Stimulated activated CD8-positive, alpha-beta memory T cell treated with anti-CD3 and anti-CD28 coated beads, Interleukin-4, amount 100 ng/mL, for 4 hours (primary cell): ENCODE measurements at places on chromosomes 16 and 17.

- DNase-seq = no peak
These were observed 9.7 kb downstream of the PHKB start for GRCh38 chr16:47470810-47471209.

DNA sequence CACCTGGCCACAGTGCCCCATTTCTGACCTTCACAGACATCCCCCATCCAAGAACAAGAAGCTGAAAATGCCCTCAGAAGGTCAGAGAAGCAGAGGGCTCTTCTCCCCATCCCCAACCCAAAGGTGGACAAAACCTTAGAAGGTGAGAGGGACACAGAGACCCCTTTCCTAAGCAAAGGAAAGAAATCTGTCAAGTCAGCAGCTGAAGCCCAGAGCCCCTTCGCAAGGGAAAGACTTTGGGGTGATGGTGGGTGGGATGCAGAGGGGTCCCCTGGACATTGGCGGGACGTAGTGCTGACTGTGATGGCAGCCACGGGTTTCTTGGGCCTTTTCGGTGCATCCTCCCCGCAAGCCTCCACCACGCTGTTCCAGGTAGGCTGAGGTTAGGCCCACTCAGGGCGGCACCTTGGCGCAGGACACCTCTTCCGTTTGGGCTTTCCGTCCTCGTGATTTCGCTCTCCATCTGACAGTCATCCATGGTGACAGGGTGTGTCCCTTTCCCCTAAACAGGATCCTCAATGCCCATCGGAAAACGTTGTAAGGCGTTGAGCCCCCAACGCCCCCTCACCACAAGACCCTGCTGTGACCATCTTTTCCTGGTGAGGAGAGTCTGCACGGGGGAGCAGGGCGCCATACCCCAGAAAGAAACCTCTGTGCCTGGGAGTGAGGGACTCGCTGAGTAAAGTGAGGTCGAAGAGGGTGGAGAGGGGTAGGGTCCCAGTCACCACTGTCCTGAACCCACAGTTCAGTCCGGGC is 10.7 kb upstream of the GSDMA start:
- DNase-seq = no peak

GRCh38 chr17:41987642-41988041 is 21.0 kb downstream of the CNP start:
- no peak for DNase-seq

DNA sequence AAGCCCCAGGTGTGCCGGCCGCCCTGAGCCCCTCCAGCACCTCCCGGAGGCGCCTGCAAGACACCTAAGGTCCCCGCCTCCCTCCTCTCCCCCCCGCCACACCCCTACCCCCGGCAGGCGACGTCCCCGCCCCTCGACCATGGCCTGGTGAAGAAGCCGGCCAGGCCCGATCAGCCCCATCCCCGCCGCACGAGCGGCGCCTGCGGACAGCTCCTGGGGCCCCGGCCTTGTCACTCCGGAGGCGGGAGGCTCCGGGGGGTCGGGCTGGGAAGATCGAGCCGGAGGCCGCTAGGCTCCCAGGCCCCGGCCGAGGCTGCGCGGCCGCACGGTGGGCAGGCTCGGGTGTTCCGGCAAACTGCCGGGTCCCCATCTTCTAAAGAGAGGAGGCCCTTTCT is 405 bp upstream of the ACE start:
- no peak for DNase-seq

DNA sequence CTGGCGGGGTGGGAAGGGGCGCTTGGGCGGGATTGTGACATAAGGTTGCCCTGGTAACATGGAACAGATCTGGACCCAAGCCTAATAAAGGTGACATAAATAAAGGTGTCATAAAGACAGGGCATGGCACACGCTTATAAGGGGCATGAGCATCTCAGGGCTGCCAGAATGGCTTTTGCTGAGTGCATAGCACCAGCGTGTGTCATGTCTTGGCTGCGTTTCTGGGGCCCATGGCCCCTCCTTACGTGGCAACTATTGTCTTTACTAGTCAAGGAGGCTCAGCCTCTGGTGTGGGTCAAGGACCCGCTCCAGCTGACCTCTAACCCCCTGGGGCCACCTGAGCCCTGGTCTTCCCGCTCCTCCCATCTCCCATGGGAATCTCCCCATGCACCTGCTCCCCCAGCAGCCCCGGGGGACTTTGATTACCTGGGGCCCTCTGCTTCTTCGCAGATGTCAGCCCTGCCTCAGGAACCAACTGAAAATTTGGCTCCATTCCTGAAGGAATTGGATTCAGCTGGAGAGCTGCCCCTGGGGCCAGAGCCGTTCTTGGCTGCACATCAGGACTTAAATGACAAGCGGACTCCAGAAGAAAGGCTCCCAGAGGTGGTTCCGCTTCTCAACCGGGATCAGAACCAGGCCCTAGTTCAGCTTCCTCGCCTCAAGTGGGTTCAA is 13.9 kb downstream of the LRRC37B start:
- DNase-seq = no peak

DNA sequence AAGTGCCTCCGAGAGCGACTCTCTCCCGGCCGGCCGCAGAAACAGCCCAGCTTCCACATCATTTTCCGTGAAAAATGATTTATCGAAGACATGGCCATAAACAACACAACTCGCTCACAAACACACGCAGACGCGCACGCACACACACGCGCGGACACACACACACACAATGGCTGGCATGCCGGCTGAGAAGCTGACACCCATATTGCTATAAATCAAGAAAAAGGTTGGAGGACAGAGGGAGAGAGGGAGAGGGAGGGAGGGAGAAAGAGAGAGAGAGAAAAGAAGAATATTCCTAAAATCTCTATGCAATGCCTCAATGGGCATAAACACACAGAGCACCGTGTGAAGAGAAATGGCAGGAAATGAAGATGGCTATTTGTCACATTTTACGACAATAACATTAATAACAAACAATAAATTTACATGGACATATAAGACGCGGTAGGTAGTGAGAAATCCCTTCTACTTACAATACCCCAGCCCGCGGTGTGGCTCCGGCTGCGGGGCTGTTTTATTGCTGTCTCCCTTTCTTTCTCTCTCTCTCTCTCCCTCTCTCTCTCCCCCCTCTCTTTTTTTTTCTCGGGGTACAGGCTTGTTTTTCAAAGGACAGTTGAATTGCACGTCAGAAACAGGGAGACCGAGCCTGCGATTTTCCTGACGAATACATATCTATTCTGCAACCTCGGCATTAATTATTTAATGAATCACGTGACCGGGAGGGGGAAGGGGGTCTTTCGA is 9.5 kb downstream of the HOXB4 start:
- no peak for DNase-seq
